Dermis blood vessel endothelial cell (primary cell): ENCODE measurements at places on chromosomes 5 and 9. TPM values are rescaled to one million over a fixed set of nuclear protein-coding genes. Genes with fewer than 3 reads are reported as not detected.
A peak's percentile ranks its signal among the peaks of the same experiment; 100 is the strongest.

DNA sequence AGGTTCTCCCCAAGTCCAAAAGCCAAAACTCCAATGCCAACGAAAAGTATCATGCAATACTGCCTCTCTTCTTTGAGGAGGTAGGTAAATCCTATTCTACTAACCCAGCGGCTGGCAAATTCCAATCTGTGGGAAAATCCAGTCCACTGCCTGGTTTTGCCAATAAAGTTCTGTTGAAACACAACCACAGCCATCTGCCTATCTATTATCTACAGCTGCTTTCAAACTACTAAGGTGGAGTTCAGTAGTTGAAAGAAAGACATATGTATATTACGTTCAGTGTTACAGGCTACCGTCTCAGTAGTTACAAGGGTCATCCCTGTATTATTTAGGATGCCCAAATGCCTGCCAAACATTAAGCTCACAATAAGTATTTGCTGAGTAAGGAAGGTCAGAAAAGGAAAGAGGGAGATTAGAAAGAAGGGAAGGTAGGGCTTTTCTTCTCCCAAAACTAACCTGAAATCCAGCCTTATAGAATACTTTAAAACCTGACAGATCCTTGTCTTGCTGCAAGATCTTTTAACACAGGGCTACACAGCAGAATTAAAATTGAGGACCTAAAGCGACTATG is 16.2 kb downstream of the ARL15 start:
- no peak for DNase-seq

- DNase-seq, result no peak
These were observed 95.1 kb upstream of the CCNG1 start for GRCh38 chr5:163342306-163342705.

DNA sequence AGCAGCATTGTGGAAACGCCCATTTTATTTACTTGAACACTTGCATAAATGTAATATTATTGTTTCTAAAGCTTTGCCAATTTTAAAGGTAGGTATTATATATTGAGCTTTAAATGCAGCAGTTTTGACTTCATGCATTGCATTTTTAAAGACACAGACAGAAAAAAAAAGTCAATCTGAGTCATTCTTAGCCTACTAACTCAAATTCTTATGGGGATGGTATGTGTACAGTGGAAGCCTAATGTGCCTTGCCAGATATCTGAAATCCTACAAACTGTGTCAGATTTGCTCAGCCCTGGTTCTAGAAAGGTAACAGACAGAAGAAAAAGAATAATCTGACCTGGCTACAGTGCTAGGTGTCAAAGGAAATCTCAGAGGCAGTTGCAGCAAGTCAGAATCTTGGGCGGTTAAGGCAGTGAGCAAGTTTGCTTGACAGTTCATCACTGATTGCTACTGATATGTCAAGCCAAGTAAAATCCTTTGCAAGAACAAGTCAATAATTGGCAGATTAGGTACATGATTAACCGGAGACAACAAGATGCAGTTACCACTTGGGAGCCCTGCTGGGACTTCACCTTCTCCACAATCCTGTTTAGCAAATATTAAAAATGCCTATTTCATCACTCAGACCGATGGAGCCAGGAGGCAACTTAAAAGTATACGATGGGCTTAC is 224.8 kb upstream of the WWC1 start:
- DNase-seq, result no peak

GRCh38 chr9:10168241-10168640 is 444.6 kb downstream of the PTPRD start:
- DNase-seq, result no peak

DNA sequence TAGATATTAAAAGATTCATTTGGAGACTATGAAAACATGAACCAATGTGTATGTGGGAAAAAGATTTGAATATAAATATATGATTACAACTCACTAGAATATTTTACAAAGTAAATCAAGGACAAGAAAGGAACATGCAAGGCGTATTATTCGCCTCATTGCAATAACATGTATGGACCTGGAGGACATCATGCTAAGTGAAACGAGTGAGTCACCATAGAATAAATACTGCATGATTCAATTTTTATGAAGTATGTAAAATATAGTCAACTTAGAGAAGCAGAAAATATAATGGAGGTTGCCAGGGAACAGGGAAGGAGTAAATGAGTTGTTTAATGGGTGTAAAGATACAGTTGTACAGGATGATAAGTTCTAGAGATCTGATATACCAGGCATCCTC is 4.9 kb downstream of the TXNDC8 start:
- no peak for DNase-seq

DNA sequence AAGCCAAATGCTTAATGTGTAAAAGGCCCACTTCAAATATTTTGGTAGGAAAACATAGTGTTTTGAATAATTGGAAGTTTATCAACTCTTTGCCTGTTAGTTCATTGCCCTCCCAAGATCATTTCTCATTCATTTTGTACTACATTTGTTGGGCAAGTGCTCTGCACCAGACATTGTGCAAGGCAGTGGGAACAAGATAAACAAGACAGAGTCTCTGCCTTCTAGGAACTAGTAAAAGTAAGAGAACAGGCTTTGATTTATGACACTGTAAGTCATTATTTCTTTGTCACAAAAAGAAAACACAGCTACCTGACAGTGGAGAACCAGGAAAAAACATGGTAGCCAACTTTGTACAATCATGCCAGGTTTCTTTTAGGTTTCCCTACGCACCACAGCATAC is 63.7 kb upstream of the PAM start:
- DNase-seq, result no peak

- peak; percentile 89 for DNase-seq
These were observed 30.7 kb downstream of the IFNW1 start for GRCh38 chr9:21110708-21111576.

- no peak for DNase-seq
These were observed 66.0 kb downstream of the MYO10 start for GRCh38 chr5:16869821-16870796.

DNA sequence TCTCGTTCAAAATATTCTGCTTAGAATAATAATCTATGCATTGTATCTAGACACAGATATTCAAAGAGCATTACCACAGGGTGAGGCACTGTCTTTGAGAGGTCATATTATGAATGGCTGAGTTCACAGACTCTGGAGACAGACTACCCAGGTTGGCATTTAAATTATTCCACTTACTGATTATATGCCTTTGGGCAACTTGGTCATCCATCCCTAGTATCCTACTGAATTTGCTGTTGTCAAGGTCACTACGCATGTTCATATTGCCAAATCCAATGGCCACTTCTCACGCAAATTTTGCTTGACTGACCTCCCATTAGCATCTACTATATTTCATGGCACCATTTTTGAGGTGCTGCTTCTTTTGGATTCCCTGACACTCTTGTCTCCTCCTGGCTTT is 498.6 kb upstream of the TLE4 start:
- DNase-seq, result no peak

- DNase-seq, result no peak
These were observed 148.7 kb downstream of the MLLT3 start for GRCh38 chr9:20473515-20474013.

DNA sequence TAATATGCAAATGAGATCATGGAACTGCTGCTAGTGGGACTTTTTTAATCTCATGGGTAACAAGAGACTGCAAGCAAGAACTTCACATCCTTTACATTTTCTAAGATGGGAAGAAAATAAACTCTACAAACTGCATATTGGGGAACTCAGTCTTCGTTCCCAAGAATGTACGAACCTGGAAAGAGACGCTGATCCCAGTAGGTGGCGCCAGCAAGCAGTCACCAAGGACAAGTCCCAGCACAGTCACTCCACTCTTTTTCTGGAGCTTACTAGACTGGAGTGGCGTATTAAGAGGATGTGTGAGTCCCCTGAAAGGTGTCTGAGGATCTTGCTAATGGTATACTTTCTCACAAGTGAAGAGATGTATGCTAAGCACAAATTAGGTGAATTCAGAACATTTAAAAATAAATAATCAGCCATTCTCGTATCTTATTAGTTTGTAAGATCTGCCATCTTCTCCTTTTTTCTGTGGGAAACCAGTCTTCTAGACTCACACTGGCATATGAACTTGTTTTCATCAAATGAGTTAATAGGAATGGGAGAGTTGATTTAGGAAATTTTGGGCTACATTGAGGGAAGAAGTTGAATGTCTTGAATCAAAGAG is 16.0 kb upstream of the PUM3 start:
- DNase-seq, result peak; percentile 81

DNA sequence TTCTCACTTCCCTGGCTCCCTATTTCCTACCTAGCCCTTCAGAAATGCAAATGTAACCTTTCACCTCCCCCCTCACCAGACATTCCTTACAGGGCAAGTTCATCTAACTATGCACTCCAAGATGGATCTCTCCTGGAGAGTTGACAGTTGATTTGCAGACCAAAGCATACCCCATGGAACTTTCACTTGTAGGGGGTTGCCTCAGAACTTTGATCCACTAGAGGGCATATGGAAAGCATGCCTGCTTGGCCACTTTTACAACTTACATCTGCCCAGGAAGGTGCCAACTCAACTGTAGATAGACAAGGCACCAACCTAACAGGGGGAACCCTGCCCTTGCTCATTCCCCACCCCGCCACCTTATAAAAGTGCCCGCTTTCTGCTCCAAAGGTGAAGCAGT is 187.8 kb downstream of the NXNL2 start:
- DNase-seq, result peak; percentile 71

DNA sequence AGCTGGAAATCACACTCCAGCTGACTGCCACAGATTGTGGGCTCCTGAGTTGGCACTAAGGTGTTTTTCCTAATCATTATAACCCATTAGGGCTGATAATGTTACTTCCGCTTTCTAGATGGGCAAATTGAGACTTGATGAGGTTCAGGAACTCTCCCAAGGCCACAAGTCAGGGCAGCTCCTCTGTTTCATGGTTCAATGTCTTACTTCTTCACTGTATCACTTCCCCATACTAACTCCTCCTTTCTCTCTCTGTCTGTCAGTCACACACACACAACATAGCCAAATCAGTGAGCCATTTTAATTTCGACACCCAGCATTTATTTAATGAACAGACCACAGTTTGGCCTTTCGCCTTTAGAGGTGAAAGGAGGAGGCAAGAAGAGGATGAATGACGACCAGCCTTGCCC is 17.8 kb upstream of the TRAF1 start:
- no peak for DNase-seq

- DNase-seq, result no peak
These were observed 34.5 kb downstream of the DDX46 start for GRCh38 chr5:134793111-134793510.

DNA sequence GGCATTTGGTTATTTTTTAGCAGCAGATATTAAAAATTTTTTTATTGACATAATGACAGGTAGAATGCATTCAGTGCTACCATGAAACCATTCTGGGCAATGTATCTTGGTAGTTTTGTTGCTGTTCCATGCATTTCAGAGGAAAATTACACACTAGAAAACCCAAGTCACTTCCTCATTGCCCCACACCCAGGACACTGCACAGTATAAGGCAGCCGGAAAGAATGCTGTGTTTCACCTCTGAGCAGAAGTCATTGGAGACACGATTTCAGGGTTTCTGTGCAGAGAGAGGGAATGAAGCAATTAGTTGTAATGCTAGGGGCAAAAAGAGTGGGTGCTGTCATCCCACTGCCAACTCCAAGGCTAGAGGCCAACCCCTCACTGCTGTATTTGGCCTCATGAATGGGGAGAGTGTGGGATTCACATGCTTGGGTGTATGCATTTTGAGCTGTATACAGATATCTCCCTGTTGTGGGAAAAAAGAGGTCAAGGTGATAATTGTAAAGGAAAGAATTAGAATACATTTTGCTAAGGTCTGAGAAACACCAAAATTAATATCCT is 290.5 kb downstream of the BNC2 start:
- DNase-seq, result no peak

- DNase-seq, result no peak
These were observed 7.8 kb downstream of the IGFBPL1 start for GRCh38 chr9:38416461-38416860.

GRCh38 chr5:112329419-112330090 is 89.5 kb downstream of the EPB41L4A start:
- peak; percentile 42 for DNase-seq

DNA sequence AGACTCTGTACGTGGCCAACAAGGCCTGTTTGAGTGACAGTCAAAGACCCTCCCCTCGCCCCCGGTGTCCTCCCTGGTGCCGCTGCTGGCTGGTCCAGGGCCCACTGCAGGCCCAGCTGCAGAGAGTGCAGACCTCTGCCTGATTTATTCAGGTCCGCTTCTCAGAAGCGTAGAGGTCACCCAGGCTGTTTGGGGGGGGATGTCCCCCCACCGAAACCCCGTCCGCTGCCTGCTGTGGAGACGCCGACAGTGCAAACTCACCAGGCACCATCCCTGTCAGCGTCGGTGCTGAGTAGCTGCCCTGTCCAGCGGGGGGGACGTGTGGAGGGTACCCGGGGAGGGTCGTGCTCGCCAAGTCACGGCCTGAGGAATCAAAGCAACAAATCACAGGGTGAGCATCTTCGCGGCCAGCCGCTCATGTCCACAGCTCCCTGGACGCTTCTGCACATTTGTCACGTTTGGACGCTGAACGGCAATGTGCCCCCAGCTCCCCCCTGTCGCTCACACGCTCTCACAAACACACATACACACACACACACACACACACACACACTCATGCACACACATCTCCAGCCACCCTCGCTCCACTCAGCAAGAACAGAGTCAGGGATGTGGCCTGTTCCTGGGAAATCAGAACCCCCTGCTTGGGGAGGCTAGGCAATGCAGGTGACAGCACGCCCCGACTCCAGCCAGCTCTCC is 152.2 kb downstream of the PAX5 start:
- DNase-seq, result no peak

DNA sequence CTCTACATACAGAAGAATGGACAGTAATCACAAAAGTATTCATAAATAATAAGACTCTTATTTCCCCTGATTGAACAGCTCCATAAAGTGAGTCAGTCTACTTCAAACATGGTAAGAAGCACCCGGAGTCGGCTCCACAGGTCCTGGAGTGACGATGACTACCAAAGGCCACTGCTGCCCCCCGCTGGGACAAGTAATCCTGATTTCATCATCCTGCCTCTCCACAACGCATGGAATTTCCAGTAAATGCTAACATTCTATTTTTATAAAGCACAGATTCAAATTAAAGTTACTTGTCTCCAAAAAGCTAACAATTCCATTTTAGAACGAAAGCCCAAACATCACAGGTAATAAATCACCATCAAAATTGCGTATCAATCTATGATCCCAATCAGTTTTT is 16.2 kb downstream of the ATPSCKMT start:
- peak; percentile 73 for DNase-seq

DNA sequence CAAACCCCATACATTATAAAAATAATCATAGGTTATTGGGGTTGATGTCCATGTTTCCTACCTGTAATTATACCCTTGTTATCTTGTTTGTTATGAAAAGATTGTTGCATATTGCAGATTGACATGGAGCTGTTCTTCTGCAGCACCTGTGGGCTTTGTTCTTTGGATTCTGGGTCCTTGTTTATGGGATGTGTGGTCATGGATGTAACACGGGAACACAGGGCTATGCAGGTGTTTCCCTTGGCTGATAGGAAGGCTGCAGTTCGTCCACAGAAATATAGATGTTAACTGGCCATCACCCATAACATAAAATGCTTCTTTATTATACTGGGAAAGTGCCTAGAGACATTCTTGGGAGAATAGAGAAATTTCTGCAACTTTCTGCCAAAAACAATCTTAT is 77.9 kb downstream of the FBXL7 start:
- DNase-seq, result peak; percentile 64

Gene UAP1L1
- 27.0 and 27.2 TPM in 2 replicates for total RNA-seq

Gene KIF24
- total RNA-seq, result 1.0 and 5.6 TPM in 2 replicates

Gene LOX
- total RNA-seq, result 88.2 and 100 TPM in 2 replicates

Gene SPATA31D4
- total RNA-seq, result not detected in 2 replicates

Gene NTRK2
- under 0.01 and 0.05 TPM in 2 replicates for total RNA-seq

Gene GFI1B
- total RNA-seq, result not detected in 2 replicates

Gene P4HA2
- 55.7 and 62.8 TPM in 2 replicates for total RNA-seq

Gene PCDHGA3
- total RNA-seq, result 0.70 and 1.2 TPM in 2 replicates

Gene PKD2L2
- 0.17 TPM in 1 of 2 replicates, not detected in the other for total RNA-seq

Gene PCDHA6
- total RNA-seq, result 0.09 and 0.17 TPM in 2 replicates

Gene ZNF879
- total RNA-seq, result 4.4 and 6.8 TPM in 2 replicates
